CD4-positive, alpha-beta T cell (primary cell): ENCODE measurements at places on chromosomes 7 and 10. TPM values are rescaled to one million over a fixed set of nuclear protein-coding genes. Genes with fewer than 3 reads are reported as not detected.

The NYAP1 gene
- 0.66 TPM for total RNA-seq

The PTPRZ1 gene
- total RNA-seq: not detected

The TMEM270 gene
- total RNA-seq: not detected

The C10orf88 gene
- 2.5 TPM for total RNA-seq

The PSTK gene
- 16.1 TPM for total RNA-seq

The ANKRD61 gene
- total RNA-seq: not detected

The GPNMB gene
- not detected for total RNA-seq

The GDF10 gene
- total RNA-seq: 0.16 TPM

The ACADSB gene
- total RNA-seq: 17.9 TPM

The OR6B1 gene
- not detected for total RNA-seq

The CNPY1 gene
- not detected for total RNA-seq

DNA sequence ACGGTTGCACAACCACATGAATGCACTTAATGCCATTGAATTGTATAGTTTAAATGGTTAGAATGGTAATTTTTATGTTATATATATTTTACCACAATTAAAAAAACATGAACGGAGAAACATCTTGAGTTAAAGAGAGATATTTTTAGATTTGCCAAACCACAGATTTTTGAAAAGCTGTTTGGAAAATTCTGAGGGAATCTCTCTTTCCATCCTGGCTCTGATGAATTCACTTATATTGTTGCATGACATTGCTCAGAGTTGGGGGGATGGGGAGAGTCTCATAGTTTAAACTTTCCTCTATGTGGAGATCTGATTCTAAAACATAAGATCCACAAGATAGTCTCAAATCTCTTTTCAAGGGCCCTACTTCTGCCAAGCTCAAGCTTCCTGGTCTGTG lies 275.0 kb upstream of the NPVF start:
- DNase-seq: no peak

- no peak for DNase-seq
These were observed 621.0 kb upstream of the IGFBP3 start for GRCh38 chr7:46542076-46542475.

DNA sequence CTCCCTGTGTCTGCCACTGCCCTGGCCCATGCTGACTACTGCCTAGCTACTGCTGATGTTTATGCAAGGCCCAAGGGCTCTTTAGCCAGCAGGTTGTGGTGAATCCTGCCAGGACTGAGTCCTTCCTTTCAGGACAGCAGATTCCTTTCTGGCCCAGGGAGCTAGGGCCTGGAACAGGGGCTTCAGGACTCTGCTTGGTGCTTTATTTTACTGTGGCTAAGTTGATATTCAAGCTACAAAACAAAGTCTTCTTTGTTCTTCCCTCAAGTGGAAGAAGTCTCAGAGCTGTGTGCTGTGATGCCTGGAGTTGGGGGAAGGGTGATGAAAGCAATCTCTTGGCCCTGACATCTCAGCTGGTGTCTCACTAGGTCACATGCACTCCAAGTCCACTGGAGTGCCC lies 66.2 kb upstream of the NME8 start:
- DNase-seq: no peak

GRCh38 chr10:97974100-97974499 lies 56.3 kb downstream of the CRTAC1 start:
- DNase-seq: no peak

DNA sequence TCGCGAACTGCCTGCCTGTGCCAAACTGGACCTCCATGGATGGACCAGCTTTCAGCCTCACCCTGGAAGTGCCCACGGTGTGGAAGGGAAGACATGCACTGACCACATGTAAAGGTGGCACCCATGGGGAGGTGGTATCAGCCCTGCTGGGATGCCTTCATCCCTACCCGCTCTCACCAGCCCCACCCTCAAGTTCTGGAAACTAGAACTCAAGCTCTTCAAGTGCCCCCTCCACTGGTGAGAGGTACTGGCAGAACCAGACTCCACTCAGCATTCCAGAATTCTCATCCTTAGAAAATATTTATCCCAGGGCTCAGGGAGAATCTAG lies 5.9 kb downstream of the ZNF488 start:
- no peak for DNase-seq

- DNase-seq: no peak
These were observed 265.2 kb upstream of the CSTF2T start for GRCh38 chr10:51964630-51965029.

DNA sequence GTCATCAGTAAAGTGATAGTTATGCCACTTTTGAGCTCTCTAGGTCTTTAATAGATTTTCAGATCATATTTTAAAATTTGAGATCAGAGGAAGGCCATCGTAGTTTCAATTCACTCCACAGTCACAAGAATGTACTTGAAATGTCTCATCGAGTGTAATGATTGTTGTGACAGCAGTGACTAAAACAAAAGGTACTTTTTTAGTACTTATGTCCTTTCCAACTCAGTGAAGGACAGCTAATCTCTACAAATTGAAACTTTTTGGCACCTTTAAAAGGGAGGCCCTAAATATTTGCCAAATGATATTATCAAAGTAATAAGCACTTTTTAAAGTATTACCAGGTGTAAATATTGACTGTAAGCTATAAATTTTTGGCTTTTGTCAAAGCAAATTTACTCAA lies 702.9 kb upstream of the GRM3 start:
- DNase-seq: no peak

GRCh38 chr10:48305905-48306264 lies 592 bp upstream of the MAPK8 start:
- DNase-seq: no peak

GRCh38 chr7:118285358-118285757 lies 60.9 kb downstream of the ANKRD7 start:
- no peak for DNase-seq

DNA sequence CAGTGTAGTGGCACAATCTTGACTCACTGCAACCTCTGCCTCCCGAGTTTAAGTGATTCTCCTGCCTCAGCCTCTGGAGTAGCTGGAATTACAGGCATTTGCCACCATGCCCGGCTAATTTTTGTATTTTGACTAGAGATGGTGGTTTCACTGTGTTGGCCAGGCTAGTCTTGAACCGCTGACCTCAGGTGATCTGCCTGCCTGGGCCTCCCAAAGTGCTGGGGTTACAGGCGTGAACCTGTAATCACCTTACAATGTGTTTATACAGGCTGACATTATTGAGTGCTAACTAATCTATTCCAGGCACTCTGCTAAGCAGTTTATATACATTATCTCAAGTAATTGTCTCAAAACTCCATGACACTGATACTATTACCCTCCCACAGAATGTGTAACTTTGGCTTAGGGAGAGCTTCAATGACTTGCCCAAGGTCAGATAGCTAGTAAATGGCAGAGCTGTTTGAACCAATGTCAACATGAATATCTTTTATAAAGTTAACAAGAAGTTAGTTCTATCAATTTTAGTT lies 36.8 kb downstream of the KIFBP start:
- DNase-seq: no peak

DNA sequence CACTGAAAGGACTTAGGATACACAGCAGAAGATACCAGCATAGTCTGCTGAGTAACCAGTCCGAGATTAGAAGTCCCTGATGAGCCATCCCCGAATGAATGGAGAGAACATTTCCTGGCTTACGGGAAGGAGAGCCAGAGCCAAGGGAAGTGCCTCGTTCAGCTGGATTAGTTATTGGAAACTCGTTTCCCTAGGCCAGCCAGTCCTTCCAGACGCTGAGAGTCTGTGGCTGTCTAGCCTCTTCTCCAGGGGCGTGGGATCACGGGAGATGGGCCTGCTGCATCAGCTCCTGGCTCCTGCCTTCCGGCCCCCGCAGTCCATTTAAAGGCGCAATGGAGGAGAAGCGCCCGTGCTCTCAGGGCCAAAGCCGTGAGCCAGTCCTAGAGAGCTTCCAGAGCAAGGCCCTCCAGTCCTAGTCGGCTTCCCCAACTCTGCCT lies 712.8 kb downstream of the PARD3 start:
- DNase-seq: no peak

GRCh38 chr7:11233871-11234270 lies 260.2 kb downstream of the PHF14 start:
- DNase-seq: no peak

- no peak for DNase-seq
These were observed 309.9 kb upstream of the IGFBP3 start for GRCh38 chr7:46230990-46231305.

DNA sequence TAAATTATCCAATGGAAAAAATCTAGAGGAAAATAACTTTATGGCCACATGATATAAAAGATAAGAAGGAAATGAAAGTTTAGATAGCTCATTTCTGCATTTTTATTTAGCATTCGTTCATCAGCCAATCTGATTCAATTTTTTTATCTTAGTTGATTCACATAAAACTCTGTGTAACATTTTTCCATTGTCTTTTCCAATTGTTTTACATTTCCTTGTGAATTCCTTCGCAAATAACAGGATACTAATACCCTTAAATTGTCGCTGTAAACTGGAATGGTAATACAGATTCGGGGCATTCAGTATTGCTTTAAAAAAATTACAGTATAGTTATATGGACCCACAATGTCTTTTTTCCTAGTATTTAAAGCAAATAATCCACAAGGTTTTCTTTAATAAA lies 136.4 kb downstream of the CUBN start:
- no peak for DNase-seq

- no peak for DNase-seq
These were observed 75.8 kb upstream of the EN2 start for GRCh38 chr7:155381852-155382801.

DNA sequence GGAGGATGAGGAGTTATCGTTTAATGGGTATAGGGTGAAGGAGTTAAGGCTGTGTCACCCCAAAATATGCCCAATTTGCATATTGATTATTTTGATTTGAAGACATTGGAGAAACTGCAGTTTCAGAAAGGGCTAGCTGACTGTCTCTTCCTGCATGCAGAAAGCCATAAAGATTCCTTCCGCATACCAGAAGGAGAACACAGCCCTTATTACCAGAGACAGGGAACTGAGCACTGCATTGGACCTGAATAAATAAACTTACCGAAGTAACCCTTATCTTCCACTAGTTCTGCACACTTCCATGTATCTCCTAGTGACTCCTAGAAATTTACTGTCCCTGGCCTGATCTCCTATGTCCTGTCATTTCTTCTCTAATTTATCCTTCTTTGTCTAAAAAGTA lies 821.9 kb upstream of the AUTS2 start:
- no peak for DNase-seq

- no peak for DNase-seq
These were observed 76.1 kb downstream of the BICC1 start for GRCh38 chr10:58588673-58589265.

DNA sequence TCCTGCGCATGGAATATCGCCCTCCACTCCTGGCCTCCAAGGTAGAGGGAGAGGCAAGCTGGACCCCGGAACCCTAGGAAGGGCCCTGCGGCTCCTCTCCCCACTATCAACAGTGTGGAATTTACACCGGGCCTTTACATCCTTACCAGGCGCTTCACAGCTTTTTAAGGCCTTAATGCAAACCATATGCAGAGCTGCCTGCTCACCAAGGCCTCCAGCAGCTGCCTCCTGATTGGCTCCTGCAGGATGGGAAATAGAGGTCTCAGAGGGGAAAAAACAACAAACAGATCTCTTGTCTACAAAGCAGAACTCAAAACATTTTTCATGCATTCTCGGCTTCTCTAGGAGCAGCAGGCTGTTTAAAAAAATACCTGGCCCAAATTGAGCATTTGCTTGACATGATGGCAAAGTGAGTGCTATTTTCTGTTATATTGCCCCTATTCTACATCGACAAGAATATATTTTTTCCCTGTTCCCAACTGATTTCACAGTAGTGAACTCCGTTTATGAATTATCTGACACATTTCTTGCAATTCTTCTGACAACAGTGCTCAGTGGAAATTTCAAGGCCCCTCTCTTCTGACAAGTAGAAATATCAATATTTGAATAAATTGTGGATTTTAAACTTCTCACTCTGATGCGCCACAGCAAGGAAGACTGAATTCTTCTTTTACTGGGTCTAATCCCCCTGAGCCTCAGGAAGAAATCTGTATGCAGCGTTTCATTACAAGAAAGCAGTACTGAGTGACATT lies 51.7 kb downstream of the EBF3 start:
- no peak for DNase-seq

DNA sequence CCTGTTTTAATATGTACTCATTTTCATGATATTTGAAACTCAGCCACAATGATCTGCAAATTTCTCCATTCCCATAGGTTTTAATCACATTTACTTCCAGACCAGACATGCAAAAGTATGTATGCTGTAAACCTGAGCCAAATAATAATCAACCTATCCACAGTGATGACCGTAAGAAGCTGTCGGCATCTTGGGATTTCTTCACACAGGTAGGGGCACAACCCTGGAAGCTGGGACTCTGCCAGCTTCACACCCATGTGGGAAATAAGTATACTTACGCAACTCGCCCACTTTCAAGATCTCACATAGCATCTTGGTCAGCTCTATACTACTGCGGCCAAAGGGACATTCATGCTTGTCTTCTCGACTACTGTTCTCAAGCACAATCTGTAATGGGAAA lies 352.3 kb downstream of the ELMO1 start:
- DNase-seq: no peak

DNA sequence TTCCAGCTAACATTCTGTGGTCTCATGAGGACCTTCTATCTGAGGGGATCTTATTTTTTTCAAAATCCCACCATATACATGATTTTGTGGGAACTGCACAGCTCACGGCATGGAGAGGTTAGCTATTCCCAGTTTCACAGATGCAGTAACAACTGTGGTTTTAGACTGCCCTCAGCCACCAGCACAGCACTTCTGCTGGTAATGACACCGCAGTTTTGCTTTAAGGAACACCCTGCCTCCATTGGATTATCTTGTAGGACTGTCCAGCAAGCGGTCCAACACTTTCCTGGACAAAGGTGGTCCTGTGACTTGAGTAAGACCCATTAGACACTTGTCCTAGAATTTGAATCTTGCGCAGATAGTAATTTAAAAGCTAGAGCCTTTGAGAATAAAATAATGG lies 65.3 kb upstream of the SMNDC1 start:
- no peak for DNase-seq

DNA sequence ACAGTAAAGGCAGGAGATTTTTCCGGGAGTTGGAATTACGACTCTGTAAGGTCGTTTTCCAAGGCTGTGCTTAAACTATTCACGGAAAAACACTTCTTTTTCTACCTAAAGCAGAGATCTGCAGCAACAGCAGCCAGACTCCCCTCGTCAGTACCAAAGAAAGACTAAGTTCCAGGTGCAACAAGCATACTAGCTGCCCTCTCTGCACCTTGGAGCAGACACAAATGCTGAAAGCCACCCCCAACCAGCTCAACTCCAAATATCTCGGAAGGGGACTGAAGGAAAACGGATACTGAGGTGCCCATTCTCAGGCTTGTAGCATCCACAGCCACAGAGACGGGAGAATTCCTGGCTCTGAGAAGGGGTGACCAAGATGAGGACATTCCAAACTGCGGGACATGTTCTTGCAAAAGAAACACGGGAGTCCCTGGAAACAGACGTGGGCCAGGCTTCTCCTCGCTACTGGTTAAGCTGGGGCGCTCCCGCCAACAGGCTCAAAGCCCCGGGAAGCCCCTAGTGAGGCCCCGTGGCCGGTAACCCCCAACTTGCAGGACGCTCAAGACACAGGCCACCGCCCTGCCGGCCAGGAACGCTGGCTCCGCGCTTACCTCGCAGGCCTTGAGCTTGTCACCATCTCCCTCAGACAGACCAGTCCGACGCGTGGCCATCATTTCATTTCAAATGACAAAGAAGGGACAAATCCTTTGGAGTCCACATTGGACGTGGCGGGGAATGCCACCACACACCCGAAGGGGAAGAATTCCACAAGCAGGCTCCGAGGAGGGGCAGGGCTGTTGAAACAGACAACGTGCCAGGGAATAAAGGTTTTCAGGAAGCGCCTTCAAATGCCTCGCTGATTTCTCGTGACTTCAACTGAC lies 2.2 kb downstream of the ARHGAP21 start:
- DNase-seq: no peak

GRCh38 chr7:23490357-23491135 lies 20.3 kb upstream of the IGF2BP3 start:
- peak; percentile 61 for DNase-seq
